ENCODE measurements at places on chromosomes 5 and 9. TPM values are rescaled to one million over a fixed set of nuclear protein-coding genes. Genes with fewer than 3 reads are reported as not detected.

GRCh38 chr5:68169903-68170302, 45.7 kb upstream of the PIK3R1 start:
- no peaks in the 10 kb centered on the region for H3K36me3 ChIP-seq
- no peaks in the 10 kb centered on the region for H3K4me1 ChIP-seq
- H3K27me3 ChIP-seq: no peaks in the 10 kb centered on the region
- no peak for DNase-seq

The FIBCD1 gene
- total RNA-seq: 0.95 TPM

The OR1J2 gene
- total RNA-seq: not detected

The TICAM2 gene
- total RNA-seq: 6.2 TPM

The IFNA2 gene
- total RNA-seq: not detected

GRCh38 chr9:34124926-34125325, 1.6 kb downstream of the DCAF12 start:
- H3K27me3 ChIP-seq: no peaks in the 10 kb centered on the region
- peak overlapping the region; percentile 84 for H3K27ac ChIP-seq
- H3K4me3 ChIP-seq: peak overlapping the region; percentile 97
- no peaks in the 10 kb centered on the region for H3K36me3 ChIP-seq
- H3K4me1 ChIP-seq: peaks cover 20% of the 10 kb centered on the region

DNA sequence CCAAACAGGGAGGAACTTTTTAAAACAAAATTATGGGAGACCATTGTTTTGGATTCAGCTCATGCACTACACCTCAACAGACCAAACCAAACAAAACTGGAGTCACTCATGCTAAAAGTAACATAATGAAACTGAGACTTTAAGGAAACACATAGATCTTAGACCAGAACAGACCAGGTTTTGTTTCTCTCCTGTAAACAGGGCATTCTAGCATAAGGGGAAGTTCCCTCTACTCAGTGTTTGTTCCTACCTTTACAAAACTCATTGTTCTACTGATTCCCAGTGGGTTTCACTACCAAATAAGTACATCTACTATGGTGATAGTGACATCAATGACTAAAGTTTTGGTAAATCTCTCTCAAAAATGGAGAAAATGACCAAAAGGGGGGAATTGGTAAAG, 1103.6 kb upstream of the EDIL3 start:
- no peaks in the 10 kb centered on the region for H3K4me1 ChIP-seq

DNA sequence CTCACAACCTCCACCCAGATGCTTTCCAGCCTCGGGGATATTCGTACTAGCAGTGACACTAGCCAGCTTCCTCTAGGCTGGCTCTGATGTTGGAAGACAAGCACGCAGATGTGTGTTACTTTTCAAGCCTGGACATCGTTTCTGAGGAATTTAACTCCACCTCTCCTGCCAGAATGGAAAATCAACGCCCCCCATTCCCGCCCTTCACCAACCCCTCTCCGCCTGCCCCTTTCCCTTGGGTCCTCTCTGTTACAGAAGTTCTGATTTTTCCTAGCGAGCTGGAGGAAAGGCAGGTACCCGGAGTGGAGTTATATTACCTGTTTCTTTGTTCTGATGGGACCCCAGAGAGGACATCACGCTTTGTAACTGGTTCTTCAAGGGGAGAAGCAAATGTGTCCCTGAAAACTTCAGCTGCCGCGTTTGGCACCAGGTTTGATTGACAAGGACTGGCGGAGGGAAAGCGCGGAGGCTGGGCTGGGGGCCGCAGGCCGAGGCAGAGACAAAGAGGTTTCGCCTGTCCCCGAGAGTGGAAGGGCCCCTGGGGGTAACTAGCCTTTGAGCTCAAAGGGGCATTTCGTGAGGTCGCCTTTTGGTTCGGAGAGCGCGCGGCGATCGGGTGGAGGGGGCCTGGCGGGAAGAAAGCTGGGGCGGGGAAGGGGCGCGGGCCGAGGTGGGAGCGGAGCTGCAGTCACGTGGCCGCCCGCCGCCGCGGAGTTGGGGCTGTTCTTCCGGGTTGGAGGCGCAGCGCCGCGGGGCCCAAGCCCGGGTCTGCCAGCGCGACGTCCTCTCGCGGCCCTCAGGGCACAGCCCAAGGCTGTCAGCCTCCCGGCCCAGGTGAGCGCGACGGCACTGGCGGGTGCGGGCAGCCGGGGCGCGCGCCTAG, at the start of gene NNT:
Gene NNT (plus strand): TSS at position 720 of the 883 bp plus-strand sequence. CDS start 6,016 bp downstream, outside the sequence.
- peak within 1 kb of the TSS; percentile 98 for H3K27ac ChIP-seq
- no peak for DNase-seq
- H3K27me3 ChIP-seq: no peaks in the 10 kb centered on the region

GRCh38 chr5:141003031-141003430, 36.8 kb downstream of the PCDHAC2 start:
- DNase-seq: no peak
- H3K36me3 ChIP-seq: no peaks in the 10 kb centered on the region
- no peak overlapping the region for H3K27ac ChIP-seq
- no peaks in the 10 kb centered on the region for H3K27me3 ChIP-seq
- H3K4me3 ChIP-seq: no peak overlapping the region

GRCh38 chr5:112848116-112848811, 12.8 kb upstream of the SRP19 start:
- no peaks in the 10 kb centered on the region for H3K4me1 ChIP-seq
- H3K27me3 ChIP-seq: no peaks in the 10 kb centered on the region
- DNase-seq: peak; percentile 51
- H3K27ac ChIP-seq: no peak overlapping the region

- H3K4me3 ChIP-seq: no peak overlapping the region
- no peaks in the 10 kb centered on the region for H3K27me3 ChIP-seq
- H3K4me1 ChIP-seq: peaks cover 4% of the 10 kb centered on the region
- H3K36me3 ChIP-seq: no peaks in the 10 kb centered on the region
Observed at GRCh38 chr9:14156046-14156445, 157.9 kb downstream of the NFIB start.

- peaks cover 52% of the 10 kb centered on the region for H3K4me1 ChIP-seq
- peak; percentile 88 for DNase-seq
- H3K36me3 ChIP-seq: no peaks in the 10 kb centered on the region
- no peaks in the 10 kb centered on the region for H3K27me3 ChIP-seq
Observed at GRCh38 chr5:159458217-159458711, 128.0 kb upstream of the IL12B start.

GRCh38 chr5:90876366-90876765, 317.8 kb downstream of the ADGRV1 start:
- H3K4me3 ChIP-seq: no peak overlapping the region
- no peak for DNase-seq
- no peak overlapping the region for H3K27ac ChIP-seq
- H3K4me1 ChIP-seq: no peaks in the 10 kb centered on the region
- H3K36me3 ChIP-seq: no peaks in the 10 kb centered on the region

Data from GM12878 (cell line).